NCI-H345 (cell line): ENCODE measurements at places on chromosomes 2 and 18.

- DNase-seq, result no peak
These were observed 4.5 kb downstream of the TRABD2A start for GRCh38 chr2:84876369-84876768.

DNA sequence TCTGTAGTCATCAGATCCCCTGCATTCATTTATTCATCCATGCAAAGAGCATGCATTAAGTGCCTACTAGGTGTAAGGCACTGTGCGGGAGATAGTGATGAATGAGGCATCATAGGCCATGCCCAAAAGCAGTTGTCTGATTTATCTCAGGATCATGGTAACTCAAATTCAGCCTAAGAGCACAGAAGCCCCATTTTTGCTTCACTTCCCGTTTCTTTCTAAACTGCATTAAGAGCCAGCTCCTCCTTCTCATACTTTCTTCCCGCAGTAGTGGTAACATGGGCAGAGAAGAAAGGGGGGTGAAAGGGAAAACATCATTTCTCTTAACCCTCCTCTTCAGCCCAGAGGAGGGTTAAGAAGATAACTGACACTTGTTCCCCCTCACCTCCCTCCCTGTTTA is 2.9 kb downstream of the GPR45 start:
- DNase-seq, result no peak

DNA sequence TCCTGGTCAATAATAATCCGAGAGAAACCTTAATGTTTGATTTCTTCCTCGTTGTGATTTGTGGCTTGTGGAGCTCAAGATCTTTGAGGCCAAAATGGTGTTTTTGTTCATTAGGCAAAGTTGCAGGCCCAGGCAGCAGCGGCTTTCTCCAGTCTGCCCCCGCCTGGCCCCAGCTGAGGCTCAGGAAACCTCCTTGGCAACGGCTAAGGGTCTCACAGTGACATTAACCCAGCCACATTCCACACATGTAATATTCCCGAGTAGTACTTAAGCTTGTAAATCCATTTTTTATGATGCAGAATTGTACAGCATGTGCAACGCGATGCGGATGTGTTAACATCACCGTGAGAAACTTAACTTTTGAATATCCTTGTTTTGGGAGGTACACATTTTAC is 200.1 kb downstream of the BCL11A start:
- no peak for DNase-seq

DNA sequence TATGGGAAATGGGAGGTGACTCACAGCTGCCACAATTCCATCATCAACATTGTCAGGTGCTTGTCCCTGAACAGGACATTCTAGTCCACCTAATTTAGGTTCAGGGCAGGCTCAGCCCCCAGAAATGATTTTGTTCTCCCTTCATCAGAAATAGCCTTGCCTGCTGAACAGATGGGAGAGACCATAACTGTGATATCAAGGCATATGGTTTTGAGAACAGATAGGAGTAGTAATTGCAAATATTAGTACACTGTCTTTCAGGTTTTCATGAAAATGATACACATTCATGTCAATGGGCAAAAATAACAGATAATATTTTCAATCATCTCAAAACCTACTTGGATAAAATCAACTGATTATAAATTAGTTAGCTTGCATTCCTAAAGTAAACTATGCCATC is 316.5 kb downstream of the MBD2 start:
- DNase-seq, result no peak

DNA sequence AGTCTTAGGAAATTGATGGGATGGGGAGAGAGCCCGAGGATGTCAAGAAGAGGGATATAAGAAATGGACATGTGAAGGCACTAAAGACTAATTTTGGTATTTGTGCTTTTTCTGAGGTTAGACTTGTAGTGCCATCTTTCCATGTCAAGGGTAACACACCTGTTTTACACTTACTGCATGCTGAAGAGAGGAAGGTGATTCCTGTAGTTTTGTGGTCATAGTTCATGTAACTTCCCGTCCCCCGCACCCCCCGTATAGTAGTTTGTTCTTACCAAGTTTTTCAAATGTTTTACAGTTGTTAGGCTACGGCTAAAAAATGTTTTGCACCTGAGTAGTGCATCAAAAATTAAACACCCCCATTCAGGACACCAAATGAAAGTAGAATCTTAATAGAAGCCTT is 73.8 kb downstream of the CLIP4 start:
- DNase-seq, result no peak

- DNase-seq, result no peak
These were observed 26.3 kb downstream of the SERPINB13 start for GRCh38 chr18:63613420-63613819.

- no peak for DNase-seq
These were observed 19.4 kb downstream of the TMEM178A start for GRCh38 chr2:39685126-39685525.

DNA sequence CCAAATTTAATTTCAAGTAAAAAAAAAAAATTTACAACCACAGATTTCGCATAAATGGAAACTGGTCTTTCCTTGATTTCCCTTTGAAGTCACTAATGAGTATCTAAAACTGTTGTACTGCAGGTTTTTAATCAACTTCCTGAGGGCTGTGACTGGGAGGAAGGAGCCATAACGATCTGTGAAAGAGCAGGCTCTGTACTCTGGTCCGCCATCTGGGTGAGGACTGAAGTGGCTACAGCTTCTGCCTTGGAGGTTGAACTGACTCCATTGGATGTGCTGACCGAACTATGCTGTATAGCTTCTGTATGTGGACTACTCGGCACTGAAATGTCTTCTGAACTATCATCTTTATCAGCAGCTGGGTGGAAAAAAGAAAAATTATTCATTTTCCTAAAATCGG is 69.3 kb upstream of the CHN1 start:
- no peak for DNase-seq

DNA sequence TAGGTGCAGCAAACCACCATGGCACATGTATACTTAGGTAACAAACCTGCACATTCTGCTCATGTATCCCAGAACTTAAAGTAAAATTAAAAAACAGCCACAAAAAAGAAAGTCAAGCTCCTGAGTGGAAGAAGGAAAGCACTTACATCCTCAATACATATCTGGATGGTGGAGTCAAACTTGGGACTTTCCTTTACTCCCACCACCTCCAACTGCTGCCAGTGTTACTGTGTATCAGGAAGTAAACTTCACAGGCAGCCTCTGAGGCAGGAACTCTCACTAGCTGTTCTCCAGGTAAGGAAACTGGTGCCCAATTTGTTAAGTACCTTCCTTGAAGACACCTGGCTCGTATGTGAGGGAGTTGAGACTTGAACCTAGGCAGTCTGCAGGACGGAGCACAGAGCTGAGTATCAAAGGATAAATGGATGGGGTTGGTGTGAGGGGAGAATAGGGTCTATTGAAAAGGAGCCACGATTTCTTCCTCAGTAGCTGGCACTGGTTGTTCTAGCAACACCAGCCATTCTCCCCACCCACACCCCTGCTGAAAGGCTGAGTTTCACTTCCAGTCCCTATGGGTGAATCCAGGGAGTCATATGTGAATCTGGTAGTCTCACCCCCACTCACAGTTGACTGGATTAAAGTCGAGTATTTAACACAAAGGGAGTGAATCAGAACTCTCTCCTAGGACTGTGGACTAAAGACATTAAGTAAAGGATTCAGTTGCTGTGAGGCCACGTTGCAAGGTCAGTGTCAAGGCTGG is 50.0 kb upstream of the GPR39 start:
- no peak for DNase-seq

GRCh38 chr2:37742286-37742685 is 70.8 kb upstream of the CDC42EP3 start:
- no peak for DNase-seq

- DNase-seq, result no peak
These were observed 57.3 kb downstream of the IRS1 start for GRCh38 chr2:226742347-226742746.

DNA sequence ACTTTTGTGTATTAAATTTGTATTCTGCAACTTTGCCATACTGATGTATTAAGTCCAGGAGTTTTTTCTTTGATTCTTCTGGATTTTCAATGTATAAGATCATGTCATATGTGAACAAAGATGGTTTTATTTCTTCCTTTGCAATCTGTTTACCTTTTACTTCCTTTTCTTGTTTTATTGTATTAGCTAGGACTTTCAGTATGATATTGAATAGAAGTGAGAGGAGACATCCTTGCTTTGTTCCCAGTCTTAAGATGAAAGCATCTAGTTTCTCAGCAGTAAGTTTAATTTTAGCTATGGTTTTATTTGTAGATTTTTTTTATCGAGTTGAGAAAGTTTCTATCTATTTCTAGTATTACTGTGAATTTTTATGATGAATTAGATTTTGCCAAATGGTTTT is 25.5 kb downstream of the VRK2 start:
- DNase-seq, result no peak

GRCh38 chr18:40987581-40987980 is 967.5 kb upstream of the PIK3C3 start:
- no peak for DNase-seq

- no peak for DNase-seq
These were observed 5.5 kb upstream of the LIMS2 start for GRCh38 chr2:127680706-127681287.
